Ureter (tissue), 1 donor: ENCODE measurements at places on chromosomes 12 and 14. TPM values are rescaled to one million over a fixed set of nuclear protein-coding genes. Genes with fewer than 3 reads are reported as not detected.

The GAPDH gene
- 2,120 TPM for total RNA-seq

The PLEKHG7 gene
- total RNA-seq = 4.2 TPM

The C12orf50 gene
- 0.10 TPM for total RNA-seq

The SNRNP35 gene
- 24.1 TPM for total RNA-seq

The NKX2-1 gene
- total RNA-seq = not detected

The TESPA1 gene
- total RNA-seq = 1.3 TPM

The GPD1 gene
- total RNA-seq = 1.7 TPM

The RPS6KL1 gene
- total RNA-seq = 10.7 TPM

The OTOGL gene
- total RNA-seq = 0.57 TPM

The KLRC1 gene
- 3.3 TPM for total RNA-seq

The PPP4R4 gene
- 0.60 TPM for total RNA-seq

DNA sequence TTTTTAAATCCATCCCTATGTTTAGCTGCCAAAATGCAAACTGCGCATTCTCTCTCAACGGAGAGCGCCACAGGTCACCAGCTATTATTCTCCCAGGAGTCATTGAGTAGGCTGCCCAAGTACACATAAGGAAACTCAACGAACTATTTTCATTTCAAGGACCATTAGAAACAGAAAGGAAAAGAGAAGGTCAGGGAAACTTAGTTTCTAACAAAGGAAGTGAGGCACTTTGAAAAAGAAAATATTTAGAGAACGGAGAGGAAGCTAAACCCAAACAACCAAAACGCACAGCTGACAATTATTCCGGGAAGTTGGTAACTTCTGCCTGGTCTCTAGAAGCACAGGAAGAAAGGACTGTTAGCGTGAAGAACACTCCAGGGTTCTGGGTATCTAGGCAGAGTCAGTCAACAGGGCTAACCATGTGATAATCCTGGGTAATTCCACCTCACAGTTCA lies 23.5 kb downstream of the GPHB5 start:
- no peak for DNase-seq

GRCh38 chr14:68817506-68818212 lies 24.8 kb upstream of the ZFP36L1 start:
- DNase-seq = no peak

- no peak for DNase-seq
Measured at GRCh38 chr14:68794851-68795596, 2.2 kb upstream of the ZFP36L1 start.

- no peak for DNase-seq
Measured at GRCh38 chr14:80628547-80628946, 313.0 kb downstream of the CEP128 start.

DNA sequence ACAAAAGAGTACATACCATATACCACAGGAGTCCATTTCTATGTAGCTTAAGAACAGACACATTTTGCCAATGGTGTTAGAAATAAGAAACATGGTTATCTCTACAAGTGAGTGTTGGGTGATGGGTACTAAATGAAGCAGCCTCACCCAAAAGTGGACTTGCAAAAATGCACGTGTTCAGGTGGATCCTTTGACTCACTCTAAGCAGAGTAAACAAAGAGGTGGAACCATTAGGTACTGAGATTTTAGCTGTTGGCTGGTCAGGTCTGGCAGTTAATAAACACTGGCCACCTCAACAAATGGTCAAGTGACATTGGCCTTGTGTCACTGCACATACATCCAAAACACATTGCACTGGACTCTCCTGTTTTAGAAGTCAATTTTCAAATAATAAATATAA lies 27.6 kb downstream of the EVL start:
- DNase-seq = no peak

GRCh38 chr12:11849757-11850504 lies 200.5 kb downstream of the ETV6 start:
- DNase-seq = no peak

DNA sequence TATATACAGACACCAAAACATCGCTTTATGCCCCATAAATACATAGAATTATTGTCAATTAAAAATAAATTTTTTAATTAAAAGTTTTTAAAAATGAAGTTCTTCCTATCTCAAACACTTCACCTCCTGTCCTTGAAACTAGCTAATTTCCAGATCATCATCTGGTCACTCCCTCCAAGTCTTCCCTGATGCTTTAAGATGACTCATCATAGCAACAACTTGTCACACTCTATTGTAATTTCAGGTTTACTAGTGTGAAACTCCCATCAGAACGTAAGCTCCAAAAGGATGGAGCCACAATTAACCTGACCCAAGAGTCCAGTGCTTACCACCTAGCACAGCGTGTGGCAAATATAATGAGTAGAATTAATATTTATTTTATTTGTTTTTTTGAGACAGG lies 16.3 kb downstream of the GXYLT1 start:
- DNase-seq = no peak

- no peak for DNase-seq
Measured at GRCh38 chr14:74478996-74479635, 14.0 kb downstream of the NPC2 start.

DNA sequence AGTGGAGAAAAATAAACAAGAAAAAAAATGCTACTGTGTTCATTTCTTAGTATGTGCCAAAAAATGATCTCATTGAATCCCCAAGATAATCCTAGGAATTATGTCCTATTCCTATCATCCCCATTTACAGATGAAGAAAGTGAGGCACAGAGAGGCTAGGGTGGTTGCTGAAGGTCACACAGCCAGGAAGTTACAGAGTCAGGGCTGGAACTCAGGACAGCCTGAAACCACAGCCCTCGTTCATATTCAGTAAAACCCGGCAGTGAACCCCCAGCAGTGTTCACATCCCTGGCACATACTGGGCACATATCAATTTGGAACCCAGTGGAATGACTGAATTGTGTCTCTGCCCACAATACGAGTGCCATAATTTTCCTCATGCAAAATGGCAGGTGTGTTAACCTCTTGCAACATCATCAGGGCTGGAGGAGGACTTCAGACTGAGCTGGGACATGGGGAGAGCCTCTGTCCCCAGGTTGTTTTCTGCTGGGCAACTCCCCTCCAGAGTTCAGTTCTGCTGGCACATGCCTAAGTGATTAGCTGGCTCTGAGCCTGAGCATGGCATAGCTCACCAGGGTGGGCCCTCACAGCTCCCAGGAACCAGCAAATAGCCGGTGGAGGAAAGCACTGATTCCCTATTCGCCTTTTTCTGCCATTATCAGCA lies 2.0 kb upstream of the PPP1CC start:
- no peak for DNase-seq

GRCh38 chr14:33879684-33880286 lies 71.1 kb downstream of the EGLN3 start:
- DNase-seq = no peak

- DNase-seq = no peak
Measured at GRCh38 chr14:73269729-73270531, 32.6 kb downstream of the PAPLN start.

GRCh38 chr12:52014567-52015530 lies 8.1 kb downstream of the TAMALIN start:
- DNase-seq = no peak

DNA sequence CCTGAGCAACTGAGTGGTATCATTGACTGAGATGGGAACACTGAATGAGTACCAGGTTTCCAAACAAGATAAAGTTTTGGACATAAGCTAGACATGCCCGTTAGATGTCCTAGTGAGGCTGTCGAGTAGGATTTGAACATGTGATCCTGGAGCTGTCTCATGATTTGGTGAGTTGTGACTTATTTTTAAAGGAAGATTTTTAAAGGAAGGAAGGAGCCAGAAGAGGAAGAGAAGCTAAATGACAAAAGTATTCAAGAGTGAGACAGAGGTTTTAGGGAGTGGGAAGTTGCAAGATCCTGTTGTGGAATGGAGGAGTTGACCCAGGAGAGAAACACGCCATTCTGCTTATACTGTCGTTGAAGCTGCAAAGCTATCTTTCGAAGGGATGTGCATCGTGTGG lies 82.1 kb downstream of the SAMD4A start:
- no peak for DNase-seq

DNA sequence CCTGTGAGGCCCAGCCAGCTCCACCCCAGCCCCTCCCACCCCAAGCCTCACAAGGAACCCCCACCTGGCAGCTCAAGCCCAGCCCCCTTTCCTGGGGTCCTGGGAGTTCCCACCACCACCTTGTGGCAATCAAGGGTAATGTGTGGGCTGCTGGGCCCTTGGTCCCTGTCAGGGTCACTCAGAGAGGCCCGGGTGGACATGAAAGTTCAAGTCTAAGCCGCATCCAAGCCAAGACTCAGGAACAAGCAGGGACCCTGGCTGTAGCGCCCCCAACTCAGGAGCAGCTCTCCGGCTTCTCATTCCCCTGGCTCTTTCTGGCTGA lies 106.4 kb upstream of the C14orf180 start:
- no peak for DNase-seq

DNA sequence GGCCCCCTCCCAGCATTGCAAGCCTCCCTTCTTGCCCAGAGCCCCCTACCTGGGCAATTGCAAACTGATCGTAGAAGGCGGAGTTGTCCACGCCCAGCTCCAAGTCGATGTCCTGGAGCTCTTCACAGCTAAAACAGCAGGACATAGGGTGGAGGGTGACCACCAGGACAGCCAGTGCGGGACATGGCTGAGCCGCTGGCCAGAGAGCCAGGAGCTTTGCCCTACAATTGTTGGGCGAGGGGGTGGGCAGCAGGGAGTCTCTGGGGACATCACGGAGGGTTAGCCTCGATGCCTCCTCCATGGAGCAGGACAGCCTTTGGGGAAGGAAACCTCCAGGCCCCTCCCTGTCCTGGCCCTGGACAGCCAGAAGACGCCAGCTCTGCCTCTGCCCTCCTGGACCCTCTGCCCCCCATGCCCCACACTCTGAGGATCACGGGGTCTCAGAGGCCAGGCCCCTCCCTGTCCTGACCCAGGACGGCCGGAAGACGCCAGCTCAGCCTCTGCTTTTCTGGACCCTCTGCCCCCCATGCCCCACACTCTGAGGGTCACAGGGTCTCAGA lies 9.4 kb downstream of the TMEM179 start:
- no peak for DNase-seq

- no peak for DNase-seq
Measured at GRCh38 chr14:95515596-95516552, 576 bp downstream of the SYNE3 start.

GRCh38 chr14:30610787-30611343 lies 11.3 kb upstream of the SCFD1 start:
- peak; percentile 61 for DNase-seq

DNA sequence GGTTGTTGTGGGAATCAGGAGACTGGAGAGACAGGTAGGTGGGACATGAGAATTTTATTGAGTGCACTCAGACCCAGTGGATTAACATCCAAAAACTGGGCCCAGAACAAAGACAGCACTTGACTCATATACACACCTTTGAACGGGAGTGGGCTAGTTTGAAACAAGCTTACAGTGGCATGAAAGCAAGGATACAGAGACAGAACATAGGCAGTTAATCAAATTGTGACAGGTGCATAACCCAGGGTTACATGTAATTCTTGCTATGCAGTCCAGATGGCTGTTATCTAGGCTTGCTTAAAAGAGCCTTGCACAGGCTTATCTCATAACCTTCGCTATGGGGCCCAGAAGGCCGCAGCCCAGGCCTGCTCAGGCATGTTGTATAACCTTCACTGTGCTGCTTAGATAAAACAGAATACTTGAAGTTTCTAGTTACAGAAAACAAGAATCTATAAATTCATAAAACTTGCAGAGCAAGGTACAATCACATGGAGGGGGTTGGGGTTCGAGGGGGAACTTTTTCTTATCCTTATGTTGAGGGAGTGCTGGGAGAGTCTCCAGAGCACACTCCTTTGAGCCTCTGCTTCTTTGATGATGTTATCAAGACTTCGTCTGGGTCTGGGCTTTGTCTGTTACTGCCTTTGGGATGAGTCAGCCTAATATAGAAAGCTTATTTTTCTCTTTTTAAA lies 81.7 kb downstream of the TNFAIP2 start:
- no peak for DNase-seq

DNA sequence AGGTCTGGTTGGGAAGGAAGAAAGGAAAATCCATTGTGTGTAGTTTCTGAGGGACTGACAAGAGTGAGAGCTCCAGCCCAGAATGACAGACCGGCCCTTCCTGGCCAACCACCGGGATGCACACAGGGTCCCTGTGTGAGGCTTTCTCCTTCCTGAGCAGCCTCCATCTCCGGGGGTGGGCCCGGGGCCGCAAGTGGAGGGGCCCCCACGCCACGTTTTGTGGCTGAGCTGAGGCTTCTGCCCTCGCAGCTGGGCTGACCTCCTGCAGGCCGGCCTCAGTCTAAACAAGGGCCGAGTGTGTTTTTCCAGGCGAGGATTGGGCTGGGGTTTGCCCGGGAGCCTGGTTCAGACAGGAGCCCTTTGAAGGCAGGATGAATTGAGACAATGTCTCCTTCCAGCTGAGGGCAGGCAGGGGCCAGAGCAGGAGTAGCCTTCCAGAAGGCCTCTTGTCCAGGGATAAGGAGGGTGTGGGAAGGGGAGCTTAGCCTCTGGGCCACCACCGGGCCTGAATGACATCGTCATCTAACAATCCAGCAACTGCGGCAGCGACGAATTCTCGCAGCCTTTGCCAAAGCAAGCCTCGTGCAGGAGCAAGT lies 96.5 kb upstream of the NCOR2 start:
- DNase-seq = no peak

- no peak for DNase-seq
Measured at GRCh38 chr14:61923348-61923747, 161.1 kb downstream of the SNAPC1 start.

DNA sequence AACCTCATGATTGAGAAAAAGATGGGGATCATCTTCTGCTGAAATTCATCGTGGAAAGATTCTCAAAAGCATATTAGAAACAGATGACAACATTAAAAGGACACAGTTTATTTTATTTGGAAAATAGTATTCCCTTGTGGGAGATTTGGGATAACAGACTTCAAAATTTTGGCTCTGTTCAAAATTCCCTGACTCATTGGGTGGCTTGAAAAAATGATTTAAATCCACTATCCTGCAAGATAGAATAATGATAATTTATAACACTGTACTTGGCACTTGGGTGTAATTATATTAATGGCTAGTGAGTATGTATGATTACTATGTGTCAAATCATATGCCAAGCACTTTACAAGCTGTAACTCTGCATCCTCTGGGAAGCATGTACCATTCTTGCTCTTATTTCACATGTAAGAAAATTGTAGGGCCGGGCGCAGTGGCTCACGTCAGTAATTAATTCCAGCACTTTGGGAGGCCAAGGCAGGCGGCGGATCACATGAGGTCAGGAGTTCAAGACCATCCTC lies 128.8 kb downstream of the LMNTD1 start:
- DNase-seq = no peak

DNA sequence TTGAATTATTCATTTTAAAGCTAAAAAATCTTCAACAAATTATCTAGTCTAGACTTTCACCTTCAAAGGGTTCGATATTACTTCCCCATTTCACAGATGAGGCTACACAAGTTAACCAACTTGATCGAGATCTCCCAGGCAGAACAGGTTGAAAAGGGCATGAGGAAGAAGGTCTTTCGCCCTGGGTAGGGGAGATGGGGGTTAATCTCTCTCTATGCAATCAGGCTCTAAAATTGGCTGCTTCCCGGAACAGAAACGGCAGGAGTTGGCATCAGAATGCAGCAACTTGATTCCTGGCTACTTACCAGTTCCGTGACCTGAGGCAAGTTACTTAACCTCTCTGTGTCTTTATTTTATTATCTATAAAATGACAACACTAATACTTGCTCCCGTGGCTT lies 2.4 kb upstream of the CISTR start:
- DNase-seq = no peak

- no peak for DNase-seq
Measured at GRCh38 chr12:79439175-79439825, 251.5 kb downstream of the PAWR start.
